ENCODE measurements at places on chromosomes 7 and 10.

DNA sequence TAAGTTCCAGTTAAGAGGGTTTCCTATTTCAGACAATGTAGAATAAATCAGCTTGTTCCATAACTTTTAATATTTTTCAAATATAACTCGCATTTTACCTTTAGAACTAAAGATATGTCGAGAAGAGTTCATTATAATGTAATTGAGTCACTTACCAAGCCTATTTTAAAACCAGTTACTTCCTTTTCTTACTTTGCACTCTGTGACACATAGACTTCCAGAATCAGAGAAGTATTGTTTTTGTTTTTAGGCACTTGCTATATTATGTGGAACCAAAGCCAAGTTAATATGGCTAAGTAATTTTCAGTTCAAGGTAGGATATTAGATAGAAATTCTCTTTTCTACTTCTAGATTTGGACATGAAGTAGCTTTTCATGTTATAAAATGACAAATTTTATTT, 182.7 kb upstream of the PRPS1L1 start:
- DNase-seq: no peak

DNA sequence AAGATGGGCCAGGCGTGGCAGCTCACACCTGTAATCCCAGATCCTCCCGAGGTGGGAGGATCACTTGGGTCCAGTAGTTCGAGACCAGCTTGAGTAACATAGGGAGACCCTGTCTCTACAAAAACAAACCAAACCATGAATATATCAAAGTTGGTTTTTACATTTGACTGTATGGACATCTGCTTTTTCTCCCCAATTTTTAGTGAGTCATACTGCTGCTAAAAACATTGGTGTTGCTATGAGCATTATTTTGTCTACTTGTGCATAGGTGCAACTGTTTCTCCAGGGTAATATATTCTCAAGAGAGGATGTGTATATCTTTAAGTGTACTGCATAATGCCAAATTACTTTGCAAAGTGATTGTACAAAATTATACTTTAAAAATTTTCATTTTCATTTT, 769 bp upstream of the TMEM248 start:
- no peak for DNase-seq

DNA sequence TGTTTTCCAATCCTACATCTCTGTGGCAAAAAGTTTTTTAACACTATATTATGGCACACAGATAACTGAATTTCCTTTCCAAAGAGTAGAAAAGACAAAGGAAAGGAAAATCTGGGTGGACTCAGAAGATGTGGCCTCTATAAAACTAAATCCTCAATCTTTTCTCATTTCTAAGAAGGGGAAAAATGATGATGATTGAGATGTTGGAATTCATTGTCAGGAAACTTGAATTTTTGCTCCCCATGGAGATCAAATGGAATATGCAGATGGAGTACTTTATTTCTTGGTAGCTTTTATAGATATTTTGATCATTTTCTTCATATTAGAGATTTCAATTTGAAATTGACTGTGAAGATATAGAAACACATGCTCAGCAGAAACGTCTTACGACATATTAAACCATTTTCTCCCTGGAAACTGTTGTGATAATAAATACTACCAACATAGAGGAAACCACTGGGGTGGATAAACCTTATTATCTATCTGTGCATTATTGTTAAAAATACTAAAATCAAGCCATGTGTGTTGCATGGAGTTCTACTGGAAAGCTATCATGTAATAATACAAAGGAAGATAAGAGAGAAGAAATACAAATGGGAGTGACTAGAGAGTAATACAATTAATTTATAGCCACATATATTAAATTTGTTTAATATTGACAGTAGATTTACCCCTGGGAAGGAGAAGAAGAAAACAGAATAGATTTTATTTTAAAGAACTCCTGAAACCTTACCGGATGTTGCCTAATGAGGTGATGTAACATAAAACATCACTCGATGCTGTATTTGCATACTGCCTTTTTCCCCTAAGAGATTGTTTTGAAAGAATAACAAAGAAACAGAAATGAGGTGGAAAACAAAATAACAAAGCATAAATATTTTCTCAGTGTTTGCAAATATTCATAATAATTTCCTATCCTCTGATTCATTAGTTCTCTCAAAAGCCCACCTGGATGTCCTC, 931.2 kb upstream of the C7orf33 start:
- no peak for DNase-seq

- DNase-seq: no peak
Observed at GRCh38 chr7:44093102-44093641, 10.8 kb upstream of the POLM start.

DNA sequence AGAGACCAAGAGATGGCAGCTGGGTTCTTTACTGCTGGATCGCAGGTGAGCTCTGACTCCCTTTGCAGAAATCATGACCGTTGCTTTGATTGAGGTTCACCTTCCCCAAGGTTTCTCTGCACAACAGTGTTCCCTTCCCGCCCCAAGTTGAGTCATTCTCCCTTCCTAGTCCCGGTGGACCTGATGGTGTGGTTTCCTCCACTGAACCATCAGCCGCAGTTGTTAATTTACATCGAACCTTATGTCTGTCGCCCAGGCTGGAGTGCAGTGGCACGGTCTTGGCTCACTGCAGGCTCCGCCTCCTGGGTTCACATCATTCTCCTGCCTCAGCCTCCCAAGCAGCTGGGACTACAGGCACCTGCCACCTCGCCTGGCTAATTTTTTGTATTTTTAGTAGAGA, 5.8 kb downstream of the ZSCAN25 start:
- DNase-seq: no peak

- DNase-seq: no peak
Observed at GRCh38 chr7:31917256-31917655, 153.0 kb downstream of the PDE1C start.

GRCh38 chr7:99380032-99380822, 5.7 kb downstream of the ARPC1B start:
- no peak for DNase-seq

GRCh38 chr10:130189608-130190054, 53.4 kb downstream of the GLRX3 start:
- no peak for DNase-seq

GRCh38 chr10:124176349-124177179, 83.2 kb upstream of the CHST15 start:
- DNase-seq: no peak

DNA sequence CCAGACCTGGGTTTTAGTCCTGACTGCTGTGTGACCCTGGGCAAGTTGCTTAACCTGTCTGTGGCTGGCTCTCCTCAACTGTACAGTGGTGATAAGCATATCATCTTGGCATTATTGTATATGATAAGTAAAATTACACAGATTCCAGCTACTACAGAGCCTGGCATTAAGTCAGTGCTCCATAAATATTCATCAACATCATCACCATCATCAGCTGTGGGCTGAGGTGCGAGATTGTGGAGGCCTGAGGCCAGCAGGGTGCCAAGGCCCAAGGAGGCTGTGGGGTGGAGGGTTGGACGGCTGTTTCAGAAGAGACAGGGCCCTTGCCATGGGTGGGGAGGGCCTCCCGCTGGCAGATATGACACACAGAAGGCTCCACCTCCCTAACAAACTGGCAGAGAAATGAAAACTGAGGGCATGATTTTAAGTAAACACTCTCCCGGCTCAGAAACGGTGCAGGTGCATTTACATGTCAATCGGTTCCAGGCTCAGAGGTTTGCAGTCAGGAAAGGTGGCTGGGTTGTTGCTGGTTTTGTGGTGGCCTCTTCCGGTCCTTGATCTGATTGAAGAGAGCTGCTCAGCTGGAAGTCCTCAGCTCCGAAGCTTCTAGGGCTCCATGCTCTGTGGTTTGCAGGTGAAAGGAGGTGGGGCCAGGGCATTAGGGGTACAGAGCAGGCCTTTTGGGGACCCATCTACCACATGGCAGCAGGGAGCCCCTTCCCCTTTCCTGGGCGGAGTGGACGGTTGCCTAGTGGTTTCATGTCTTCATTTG, 10.2 kb downstream of the CRYGN start:
- DNase-seq: no peak

DNA sequence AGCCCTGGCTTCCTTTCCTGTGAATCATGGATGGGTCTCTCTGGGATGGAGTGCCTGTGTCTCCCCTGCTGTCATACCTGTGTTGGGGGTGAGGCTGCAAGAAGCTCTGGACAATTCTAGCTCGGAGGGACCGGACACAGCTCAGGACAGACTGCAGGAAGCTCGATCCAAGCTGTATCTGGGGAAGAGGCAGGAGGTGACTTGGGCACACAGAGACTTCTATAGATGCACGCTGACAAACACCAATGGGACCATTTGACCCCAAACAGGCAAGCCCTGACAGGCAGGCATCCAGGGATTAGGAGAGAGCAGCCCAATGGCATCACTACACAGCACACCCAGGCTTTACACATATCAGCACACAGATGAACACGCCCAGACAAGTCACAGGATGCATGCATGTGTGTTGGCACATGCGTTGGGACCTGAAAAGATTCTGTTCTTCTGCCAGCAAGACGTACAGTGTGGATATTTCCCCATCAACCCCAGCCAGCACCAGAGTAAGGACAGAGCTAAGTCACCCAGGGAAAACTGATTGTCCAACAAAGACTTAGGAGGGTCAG, 4.5 kb downstream of the LLCFC1 start:
- no peak for DNase-seq

DNA sequence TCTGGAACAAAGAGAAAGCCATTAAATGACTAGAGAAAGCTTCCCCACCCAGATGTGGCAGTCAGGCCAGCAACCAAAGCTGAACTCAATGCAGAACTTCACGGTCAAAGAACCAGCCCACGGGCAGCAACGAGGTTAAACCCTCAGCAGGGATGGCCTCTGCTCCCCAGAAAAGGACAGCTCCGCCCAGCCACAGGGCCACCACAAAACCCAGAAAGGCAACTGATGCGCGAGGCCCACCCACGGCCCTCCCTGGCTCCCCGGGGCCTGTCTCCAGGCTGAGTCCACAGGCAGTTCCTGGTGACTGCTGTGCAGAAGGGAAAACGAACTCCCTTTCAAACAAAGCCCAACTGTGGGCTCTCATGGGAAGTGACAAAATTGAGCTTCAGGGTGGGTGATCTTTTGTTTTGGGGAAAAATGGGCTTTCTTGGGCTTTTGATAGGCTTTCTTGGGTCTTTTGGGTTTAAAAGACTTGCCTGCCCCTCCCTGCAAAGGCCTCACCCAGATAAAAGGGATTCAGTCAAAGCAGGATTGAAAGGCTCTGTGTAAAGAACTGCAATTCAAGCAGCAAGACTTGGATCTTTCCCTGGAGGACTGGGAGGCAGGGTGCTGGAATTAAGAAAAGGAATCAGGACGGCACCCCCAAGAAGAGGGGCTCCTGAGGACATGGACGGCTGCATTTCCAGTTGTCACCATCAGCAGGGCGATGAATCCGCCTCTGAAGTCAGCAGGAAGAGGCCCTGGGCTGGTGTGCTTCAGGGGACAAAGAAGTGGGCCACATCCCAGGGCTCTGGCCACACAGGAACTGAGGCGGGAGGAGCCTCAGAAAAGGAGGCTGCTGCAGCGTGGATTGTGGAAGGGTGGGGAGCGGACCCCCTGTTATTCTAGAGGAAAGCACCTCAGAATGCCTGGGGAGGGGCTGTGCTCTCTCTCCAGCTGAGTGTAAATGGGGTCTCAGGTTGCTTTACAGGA, 209.9 kb downstream of the USP6NL start:
- no peak for DNase-seq
